Fibroblast of mammary gland (primary cell): ENCODE measurements at places on chromosomes 6 and 20.

DNA sequence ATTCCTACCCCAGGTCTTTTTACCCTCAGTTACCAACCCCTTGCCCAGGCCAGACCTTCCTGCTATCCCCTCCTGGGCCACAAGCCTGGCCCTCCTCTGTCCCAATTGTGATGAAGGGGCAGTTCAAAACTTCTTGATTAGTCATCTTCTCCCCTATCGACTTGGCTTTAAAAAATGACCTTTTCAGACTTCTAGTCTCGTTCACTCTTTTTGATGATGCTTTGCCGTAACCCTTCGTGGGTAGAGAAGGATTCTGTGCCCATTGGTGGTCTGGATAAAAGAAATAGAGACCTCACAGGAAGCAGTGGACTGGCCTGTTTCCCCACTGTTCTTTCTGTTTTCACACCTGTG is 5.5 kb downstream of the VEGFA start:
- DNase-seq: no peak

- DNase-seq: peak; percentile 82
These were observed 130.1 kb upstream of the DOK5 start for GRCh38 chr20:54345301-54345724.

GRCh38 chr6:136782021-136782770 is 10.1 kb downstream of the MAP3K5 start:
- peak; percentile 53 for DNase-seq

DNA sequence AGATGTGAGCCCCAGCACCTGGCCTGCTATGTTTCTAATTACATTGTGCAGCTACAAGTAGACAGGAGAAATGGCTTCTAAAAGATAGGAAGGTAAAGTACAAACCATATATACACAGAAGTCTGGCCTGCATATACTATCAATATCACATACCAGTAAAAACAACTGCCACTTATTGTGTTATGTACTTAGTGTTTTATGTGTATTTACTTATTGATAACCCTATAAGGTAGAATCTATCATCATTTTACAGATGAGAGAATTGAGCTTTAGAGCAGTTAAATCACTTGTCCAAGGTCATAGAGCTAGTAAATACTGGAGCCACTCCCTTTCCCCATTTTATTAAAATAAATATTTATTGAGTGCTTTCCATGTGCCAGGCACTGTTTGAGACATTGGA is 102.4 kb upstream of the PRDM1 start:
- DNase-seq: no peak

GRCh38 chr6:87066449-87067333 is 28.2 kb downstream of the CGA start:
- peak; percentile 69 for DNase-seq
